ENCODE measurements at places on chromosomes 16 and 17.

- DNase-seq = no peak
These were observed 1603.8 kb downstream of the CDH8 start for GRCh38 chr16:60432472-60432871.

GRCh38 chr17:45573924-45574770 is 83.6 kb upstream of the PLEKHM1 start:
- no peak for DNase-seq

GRCh38 chr17:38741921-38742410 is 6.2 kb downstream of the PCGF2 start:
- no peak for DNase-seq

DNA sequence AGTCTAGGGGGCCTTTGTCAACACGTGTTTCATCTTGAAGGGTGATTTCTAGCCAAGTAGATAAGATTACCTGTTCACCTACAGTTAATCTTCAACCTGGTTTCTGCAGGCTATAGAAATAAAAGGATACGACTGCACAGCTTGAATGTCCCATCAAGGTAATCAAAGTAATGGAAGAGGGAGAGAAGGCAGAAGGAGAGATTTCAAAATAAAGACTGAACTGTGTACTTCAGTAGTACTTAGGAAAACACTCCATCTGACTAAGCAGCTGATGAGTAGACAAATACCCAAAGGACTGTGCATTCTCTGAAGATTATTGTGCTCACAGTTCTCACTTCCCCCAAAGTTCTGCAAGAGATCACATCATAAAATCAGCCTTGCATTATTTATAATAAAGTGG is 5.8 kb upstream of the RFFL start:
- DNase-seq = no peak

GRCh38 chr17:68570526-68570925 is 30.6 kb downstream of the FAM20A start:
- DNase-seq = no peak

- DNase-seq = no peak
These were observed 10.2 kb upstream of the LYZL6 start for GRCh38 chr17:35953720-35954119.

GRCh38 chr16:69922200-69922599 is 28.9 kb upstream of the CLEC18A start:
- DNase-seq = no peak

- no peak for DNase-seq
These were observed 49.5 kb upstream of the CRHR1 start for GRCh38 chr17:45734598-45734997.

- no peak for DNase-seq
These were observed 146.7 kb upstream of the SHISA6 start for GRCh38 chr17:11094331-11094730.

DNA sequence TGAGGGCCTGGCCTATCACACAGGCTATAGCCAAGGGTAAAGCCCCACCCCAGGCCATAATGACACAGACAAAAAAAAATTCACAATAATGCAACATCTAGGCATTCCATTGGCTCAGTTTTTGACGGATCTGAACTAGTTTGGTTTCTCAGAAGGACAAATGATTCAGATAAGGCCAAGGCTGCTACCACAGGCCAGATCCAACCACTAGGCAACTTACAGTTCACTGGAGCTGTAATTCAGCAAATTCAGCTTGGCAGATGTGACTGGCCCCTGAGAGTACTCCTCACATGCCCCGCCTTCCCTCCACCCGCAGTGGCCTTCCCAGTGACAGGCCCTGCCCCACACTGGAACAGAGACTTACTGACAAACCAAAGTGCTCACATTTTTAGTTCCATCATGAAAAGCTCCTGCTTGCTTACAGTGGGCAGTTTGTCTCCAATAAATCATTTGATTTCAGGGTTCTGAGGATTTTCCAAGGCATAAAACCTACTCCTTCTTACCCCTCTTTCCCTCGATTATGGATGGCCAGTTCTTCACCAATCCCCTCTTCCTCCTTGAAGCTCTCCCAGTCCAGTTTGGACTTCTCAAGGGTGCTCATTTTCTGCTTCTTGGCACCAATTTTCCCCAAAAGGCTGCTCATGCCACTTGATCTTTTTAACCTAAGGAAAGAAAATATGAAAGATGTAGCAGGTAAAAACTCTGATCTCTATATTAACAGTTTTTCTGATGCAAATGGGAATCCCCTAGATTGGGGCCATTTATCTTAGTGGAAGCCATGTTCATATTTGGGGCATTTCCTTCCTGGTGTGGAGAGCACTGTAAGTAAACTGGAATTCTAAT is 53.3 kb upstream of the BCAR1 start:
- DNase-seq = no peak

- no peak for DNase-seq
These were observed 540 bp upstream of the RPL38 start for GRCh38 chr17:74202938-74203337.

- DNase-seq = no peak
These were observed 10.8 kb upstream of the NAGLU start for GRCh38 chr17:42525221-42525620.
